ENCODE measurements at places on chromosomes 2 and 18. TPM values are rescaled to one million over a fixed set of nuclear protein-coding genes. Genes with fewer than 3 reads are reported as not detected.

Gene MDH1B
- not detected for polyA plus RNA-seq

Gene FOXI3
- not detected for polyA plus RNA-seq

Gene MEIS1
- polyA plus RNA-seq, result not detected

Gene MAP2
- polyA plus RNA-seq, result 0.16 TPM

Gene CRACDL
- polyA plus RNA-seq, result 0.18 TPM

Gene BMPR2
- polyA plus RNA-seq, result 5.6 TPM

GRCh38 chr2:138275292-138275690 lies 226.3 kb upstream of the SPOPL start:
- DNase-seq, result no peak

- DNase-seq, result no peak
Observed at GRCh38 chr18:21739604-21740537, 721 bp upstream of the MIB1 start.

DNA sequence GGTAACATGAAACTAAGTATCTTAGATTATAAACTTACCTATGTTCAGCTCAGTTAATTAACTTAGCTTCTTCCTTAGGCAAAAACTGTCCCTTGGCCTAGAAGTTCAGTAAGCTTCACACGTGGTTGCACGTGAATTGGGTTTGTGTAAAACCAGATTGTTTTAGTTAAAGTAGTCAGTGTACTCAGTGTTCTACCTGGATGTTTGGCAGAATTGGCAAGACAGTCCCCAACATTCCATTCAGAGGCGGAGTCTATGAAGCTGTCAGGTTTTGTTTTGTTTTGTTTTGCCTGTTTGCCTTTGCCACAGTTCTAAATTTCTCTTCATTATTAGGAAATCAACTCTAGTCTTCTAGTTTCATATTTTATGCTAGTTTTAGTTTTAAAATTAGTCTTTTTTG lies 105.3 kb upstream of the ZEB2 start:
- DNase-seq, result no peak

DNA sequence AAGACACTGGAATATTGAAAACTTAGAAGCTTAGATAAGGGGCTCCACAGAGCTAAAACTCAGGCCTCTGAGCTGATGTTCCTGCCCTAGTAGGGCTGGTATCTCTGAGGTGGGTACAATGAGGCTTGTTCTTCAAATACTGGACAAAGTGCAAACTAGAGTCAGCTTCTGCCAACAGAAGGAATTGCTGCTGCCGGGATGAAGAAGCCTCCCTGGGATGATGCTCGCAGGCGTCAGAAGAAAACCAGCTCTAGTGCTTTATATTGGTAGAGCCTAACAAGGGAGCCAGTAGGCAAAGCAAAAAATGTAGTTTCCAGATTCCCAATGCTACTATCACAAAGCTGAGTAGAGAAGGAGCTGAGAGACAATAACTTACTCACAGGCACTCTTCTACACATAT lies 118.1 kb downstream of the FOXI3 start:
- no peak for DNase-seq

DNA sequence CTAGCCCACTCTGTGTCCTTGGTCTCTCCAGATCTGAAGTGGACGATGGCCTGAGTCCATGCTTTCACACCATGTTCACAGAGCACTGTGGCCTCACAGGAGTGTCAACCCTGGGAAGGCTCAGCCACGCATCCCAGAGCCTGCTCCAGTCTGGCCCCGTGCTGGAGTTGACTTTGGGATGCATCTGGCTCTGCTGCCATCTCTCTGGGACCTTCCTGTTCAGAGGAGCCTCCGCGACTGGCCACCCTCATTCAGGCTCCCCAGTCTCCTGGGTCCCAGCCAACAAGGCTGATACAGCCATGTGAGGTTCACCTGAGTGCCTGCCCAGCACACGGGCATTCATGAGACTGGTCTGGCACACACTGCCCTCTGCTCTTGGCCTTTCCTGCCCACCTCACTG lies 199.7 kb upstream of the RAB6C start:
- no peak for DNase-seq

DNA sequence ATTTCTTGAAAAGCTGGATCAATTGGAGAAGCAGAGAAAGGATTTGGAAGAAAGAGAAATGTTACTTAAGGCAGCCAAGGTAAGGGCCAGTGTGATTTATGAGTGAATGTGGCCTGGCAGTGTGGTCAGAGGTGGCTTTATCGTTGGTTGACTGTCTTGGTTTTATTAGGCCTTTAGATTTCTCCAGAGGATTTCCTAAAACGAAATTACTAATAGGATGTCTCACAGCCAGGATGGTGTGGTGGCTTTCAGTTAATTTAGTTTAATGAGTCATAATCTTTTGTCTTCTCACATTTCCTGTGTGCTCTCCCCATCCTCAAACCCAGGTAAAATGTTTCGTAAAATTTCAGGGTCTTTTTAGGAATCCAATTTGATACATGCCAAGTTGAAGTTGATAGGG lies 100.8 kb downstream of the TAF4B start:
- DNase-seq, result no peak

GRCh38 chr2:36653967-36654694 lies 42.4 kb upstream of the VIT start:
- no peak for DNase-seq

DNA sequence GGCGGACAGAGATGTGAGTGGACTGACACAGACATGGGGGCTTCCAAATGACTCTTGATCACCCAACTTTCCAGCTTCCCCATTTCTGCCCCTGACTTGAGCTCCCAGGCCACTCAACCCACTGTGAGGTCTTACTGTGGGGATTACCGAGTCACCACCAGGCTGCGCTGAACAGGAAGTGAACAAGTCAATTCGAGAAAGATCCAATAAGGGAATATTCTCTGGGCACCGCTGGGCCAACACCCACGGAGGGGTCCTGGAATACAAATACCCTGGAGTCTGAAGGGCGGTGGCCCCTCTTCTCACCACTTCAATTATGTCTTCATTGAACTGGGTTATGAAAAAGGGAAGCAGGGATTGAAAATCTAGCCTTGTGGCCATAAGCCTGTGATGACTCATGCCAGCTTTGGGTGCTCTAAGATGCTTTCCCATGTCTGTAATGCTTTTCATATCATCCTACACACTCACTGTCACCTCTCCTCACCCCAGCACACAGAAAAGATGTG lies 37.7 kb downstream of the BCL11A start:
- no peak for DNase-seq

DNA sequence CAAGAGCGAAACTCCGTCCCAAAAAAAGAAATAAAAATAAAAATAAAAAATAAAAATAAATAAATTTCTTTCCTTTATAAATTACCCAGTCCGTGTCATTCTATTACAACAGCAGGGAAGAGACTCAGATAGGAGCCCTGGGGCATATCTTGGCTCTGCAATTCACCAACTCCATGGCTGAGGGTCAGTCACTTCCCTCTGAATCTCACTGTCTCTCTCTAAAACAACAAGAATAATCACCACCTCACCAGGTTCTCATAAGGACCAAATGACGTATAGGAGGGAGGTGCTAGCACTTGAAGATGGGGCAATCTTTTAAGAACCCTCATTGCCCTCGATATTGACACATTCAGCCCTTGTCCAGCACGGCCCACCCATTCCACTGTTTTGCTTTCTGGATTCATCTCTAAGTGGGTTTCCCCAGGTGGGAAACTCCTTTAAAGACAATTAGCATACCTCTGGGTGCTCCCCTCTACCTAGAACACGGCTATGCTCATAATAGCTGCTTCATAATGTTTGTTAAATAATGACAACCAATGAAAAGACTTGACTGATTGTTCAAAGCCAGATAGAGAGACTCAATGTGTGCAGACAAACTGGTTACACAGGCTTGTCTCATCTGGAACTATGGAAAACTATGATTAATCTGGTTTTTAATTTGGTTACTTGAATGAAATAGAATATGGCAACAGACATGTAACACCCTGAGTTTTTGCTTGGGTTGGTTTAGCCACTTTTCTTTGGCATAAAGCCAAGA lies 15.1 kb downstream of the MYCN start:
- no peak for DNase-seq

All from CD4-positive, CD25-positive, alpha-beta regulatory T cell (primary cell).